ENCODE measurements at places on chromosomes 7 and 10.

- DNase-seq = no peak
Observed at GRCh38 chr7:128811631-128812430, 18.4 kb upstream of the FLNC start.

- DNase-seq = no peak
Observed at GRCh38 chr7:156731651-156732050, 91.1 kb downstream of the RNF32 start.

- no peak for DNase-seq
Observed at GRCh38 chr7:129245533-129245932, 20.7 kb downstream of the AHCYL2 start.

DNA sequence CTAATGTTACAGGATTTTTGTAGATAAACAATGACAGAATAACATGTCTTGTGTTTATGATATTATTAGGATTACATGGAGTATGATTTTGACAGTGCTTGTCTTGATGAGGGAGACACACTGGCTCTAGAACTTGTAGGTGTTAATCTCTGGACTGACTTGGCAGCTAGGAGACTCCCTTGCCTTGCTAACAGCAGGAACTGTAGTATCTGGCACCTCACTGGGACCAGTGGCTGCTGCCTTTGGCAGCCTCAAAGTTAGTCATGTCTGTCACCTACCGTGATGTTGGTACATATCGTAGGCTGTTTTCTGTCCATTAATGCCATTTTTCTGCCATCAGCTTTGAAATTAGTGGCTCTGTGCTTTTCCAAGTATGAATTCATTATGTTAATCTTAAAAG is 261.5 kb downstream of the CDK14 start:
- DNase-seq = no peak

- no peak for DNase-seq
Observed at GRCh38 chr10:34018129-34018528, 683.7 kb upstream of the NRP1 start.

DNA sequence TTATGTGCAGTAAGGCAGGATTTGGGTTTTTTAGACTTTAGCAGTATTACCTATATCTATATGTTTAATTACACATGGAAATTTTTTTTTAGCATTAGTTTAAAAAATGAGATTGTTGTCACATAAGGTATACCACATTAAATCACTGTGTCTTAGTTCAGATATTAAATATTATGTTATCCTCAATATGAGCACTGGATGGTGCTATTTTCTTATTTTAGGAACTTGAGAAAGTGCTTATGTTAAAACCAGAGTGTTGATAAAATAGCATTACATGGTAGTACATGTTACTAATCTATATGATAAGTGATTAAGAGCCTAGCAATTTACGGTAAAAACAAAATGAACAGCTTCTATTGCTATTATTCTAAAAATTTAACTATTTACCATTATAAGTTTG is 28.8 kb downstream of the MIOS start:
- no peak for DNase-seq

DNA sequence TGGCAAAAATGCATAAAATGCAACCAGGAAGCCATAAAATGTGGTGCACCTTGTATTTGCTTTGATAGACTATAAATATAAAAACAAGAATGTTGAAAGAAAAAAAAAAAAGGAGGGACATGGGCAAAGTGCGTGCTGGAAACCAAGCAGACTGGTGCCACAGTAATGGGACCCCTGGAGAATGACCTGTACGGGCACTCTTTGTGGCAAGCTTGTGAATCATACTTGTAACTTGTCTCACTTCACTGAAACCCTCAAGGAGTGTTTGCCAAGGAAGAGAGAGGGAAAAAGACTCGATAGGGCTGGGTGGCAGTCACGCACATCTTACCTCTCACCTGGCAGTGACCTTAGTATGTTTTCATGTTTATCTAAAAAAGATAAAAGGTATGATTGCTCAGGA is 1183.6 kb downstream of the GATA3 start:
- DNase-seq = no peak

DNA sequence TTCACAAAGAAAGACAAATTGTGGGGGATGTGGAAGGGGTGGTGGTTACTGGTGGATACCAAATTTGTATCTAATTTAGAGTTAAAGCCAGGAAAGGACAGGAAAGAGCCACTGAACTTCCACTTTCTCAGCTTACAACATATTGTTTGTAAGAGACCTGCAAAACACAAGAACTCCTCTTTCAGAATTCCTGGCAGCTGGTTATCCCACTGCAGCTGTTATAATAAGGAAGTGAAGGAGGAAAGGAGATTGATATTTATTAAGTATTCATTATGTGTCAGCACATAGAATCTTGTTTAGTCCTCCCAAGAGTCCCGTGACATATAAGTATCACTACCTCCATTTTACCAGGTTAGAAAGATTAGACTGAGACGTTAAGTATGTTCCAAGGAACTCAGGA is 481.7 kb downstream of the PHTF2 start:
- DNase-seq = no peak

GRCh38 chr10:94430701-94431100 is 28.4 kb downstream of the TBC1D12 start:
- no peak for DNase-seq

- DNase-seq = no peak
Observed at GRCh38 chr7:78530351-78530750, 731.8 kb downstream of the PHTF2 start.

GRCh38 chr10:11446133-11446532 is 165.3 kb downstream of the USP6NL start:
- DNase-seq = no peak

DNA sequence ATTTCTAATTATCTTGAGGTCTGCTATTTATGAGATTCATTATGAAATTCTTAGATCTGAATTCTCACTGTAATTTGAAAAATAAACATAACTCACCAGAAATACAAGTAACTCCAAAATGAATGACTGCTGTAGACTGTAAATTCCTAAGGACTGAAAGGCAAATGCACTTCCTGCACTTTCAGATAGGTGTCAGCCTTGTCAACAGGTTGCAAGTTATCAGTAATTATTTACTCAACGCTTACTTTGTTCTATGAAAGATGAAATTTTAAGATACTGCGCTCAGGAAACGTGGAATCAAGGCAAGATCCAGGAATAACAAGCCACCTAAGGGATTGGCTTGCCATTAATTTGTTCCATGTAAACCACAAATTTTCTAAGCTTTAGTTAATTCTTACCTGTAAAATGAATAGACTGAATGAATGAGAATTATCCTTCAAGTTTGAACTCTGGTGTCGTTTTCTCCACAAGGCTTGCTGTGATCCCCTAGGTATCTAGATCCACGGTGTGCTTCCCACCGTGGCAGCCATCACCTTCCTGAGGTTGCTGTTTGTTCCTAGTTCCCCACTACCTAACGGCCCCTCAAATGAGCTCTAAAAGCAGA is 12.6 kb downstream of the DHX32 start:
- DNase-seq = peak; percentile 38

DNA sequence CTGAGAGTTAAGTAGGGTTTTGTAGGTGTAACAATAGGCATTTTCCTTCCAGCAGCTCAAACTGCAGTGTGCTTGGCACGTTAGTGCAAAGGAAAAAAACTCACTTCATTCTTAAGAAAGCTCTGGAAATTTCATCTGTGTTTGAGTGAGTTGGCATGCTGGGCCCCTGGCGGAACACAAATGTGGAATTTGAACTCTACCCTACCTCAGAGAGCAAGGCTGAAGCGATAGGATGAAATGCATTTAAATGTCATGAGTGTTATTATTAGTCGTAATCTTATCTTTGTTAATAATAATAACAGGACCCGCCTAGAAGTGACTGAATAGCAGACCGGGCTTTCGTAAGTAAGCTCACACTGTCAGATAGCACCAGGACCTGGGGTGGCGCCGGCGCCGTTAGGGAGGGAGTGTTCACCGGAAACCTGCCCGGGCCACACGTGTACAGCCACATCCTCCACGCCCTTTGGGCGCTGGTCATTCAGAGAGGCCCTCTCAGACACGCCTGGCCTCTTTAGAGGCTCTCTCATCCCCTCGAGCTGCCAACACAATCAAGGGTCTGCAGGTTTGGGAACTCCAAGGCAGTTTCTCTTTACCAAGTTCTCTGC is 63.5 kb downstream of the GRK5 start:
- peak; percentile 62 for DNase-seq

DNA sequence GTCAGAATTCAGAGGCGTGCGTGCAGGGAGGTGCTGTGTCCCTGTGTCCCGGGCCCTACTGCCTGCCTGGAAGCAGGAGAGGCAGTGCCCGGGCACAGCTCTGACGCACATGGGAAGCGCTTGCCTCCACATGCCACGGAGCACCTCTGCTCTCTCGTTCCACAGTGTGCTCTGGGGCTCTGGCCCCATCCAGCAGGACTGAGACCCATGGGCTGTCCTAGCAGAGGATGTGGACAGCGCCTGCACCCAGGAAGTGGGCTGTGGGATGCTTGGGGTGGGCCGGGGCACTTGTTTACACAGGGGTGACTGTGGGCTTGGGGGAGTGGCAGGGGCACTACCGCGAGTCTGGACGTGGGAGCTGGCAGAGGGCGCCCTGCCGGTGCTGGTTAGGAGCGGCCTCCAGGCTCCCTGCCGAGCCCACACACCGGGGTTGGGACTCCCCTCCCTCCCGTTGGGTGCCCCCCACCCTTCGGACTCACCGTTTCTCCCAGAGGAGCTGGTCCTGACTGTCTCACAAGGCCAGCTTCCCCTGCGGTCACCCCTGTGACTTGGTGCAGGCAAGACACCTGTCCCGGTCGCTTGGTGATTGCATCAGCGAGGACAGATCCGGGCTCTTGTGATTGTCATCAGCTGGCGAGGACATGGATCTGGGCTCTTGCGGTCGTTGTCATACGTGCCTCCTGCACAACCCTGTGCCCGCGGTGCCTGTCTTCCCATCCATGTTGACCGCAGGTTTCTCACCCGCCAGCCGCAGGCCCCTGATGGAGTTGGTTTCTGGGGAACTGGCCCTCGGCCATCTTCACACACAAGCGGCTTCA is 83.1 kb downstream of the NKX6-2 start:
- DNase-seq = no peak

DNA sequence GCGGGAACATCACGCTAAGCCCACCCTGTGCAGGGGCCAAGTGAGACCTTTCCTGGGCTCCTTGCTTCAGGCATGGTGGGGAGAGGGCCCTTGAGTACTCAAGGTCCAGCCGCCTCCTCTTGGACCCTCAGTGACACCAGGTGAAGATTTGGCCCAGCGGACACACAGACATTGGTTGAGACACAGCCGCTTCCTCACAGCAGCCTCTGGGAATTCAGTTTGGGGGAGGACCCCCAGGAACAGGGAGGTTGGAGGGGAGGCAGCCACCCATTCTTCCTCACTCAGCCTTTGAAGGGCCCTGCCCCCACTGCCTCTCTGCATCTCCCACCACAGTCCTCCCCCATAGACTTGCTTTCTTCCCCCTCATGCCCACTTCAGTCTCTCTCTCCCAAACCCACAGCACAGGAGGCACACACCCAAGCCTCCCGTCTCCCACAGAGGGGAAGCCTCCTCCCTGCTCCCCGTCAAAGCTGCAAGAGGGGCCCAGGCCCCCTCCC is 31.9 kb downstream of the ANXA8 start:
- no peak for DNase-seq

DNA sequence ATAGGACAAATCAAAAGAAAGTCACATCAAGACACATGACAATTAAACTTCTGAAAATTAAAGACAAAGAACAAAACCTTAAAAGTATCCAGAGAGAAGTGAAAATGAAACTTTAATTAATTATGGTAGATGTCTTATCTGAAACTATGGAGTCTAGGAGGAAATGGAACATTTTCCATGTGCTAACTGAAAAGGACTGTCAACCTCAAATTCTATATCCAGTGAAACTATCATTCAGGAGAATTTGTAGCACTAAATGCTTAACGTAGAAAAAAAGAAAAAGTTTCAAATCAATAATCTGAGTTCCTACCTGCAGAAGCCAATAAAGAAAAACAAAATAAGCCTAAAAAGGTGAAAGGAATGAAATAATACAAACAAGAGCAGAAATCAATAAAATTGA is 33.1 kb upstream of the C10orf71 start:
- DNase-seq = no peak

DNA sequence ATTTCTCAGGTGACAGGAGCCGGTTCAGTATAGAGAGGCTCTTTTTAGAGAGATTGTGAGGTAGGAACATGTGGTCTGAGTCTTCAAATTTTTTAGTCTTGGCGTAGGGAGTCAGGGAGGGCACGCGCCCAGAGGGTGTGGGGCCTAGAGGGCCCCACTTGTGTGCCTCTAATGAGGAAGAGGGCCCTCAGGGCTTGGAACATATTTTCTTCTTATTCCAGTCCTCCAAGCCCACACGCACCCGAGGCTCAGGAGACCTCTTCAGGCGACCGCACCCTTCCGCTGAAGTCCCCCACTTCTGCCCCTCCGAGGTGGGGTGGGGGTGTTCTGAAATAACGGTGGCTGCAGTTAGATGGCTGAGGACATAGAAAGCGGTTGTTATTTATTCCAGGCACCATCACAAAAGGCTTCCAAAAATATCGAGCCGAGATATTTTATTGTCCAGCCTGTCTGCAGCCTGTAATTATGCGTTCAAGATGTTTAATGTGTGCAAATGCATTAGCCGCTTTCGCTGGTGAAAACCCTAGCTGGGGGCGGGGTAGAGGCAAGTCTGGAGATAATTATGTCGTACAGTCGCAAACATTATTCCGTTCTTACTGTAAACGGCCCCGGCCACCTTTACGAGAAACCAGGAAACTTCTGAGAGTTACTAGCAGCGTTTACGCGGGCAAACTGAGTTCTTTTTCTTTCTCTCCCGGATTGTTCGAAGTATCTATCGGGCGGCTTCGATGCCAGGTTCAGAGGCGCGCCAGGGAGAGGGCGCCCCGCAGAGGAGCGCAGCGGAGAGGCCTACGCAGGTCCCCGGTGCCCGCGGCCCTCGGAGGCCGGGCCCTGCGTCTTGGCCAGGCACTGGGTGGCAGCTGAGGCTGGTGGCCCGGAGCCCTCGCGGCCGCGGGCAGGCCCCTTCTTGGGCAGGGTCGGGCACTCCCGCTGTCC is 12.9 kb upstream of the HOXA13 start:
- DNase-seq = no peak

DNA sequence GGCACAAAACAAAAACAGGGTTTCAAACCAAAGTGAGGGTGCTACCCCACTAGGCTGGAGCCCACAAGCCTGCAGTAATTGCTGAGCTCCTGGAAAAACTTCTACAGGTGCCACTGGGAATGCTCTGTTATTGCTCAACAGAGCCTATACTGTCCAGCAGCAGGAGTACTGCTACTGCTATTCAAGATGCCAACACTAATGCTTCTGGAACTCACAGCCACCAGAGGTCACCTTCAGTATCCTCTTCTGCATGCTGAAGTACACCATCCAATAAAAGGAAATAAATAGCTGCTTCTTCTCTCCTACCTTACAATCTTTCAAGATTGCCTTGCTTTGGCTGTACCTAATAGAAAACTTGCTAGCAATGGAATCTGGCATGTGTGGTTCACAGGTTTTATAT is 222.0 kb downstream of the LRRN3 start:
- DNase-seq = no peak

DNA sequence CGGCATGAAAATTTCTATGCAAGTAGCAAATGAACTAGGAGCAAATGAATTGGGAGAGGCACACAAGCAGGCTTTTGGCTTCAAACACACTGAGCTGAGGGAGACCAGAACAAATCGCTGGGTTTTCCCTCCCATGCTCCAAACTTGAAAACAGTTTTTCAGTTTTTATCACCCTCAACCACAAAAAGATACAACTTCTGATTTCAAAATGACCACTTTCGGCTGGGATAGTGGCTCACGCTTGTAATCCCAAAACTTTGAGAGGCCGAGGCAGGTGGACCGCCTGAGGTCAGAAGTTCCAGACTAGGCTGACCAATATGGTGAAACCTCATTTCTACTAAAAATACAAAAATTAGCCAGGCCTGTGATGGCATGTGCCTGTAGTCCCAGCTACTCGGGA is 9.0 kb upstream of the CHUK start:
- DNase-seq = no peak

- no peak for DNase-seq
Observed at GRCh38 chr10:100146398-100146797, 39.4 kb downstream of the ERLIN1 start.

- DNase-seq = no peak
Observed at GRCh38 chr10:110619514-110620397, 24.4 kb upstream of the RBM20 start.
